ENCODE measurements at places on chromosomes 6 and 20.

DNA sequence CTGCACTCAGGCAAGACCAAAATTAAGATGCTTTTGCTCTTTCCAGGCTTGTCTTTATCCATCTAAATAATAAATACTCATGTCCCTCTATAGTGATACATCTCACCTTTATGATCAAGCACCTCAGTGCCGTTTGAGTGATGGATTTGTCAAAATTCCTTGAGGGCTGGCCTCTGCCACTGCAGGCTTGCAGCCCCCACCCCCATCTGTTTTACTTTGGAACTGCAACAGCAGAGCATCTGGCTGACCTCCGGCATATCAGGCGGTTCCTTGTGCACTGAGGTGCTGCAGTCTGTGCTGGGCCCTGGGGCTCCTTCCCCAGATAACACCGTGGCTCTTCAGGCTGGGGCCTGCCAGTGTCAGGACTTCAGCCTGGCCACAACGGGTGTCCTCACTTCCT lies 386.9 kb downstream of the CDH26 start:
- no peak for DNase-seq

- no peak for DNase-seq
These were observed 13.4 kb downstream of the COL9A3 start for GRCh38 chr20:62830251-62830650.

DNA sequence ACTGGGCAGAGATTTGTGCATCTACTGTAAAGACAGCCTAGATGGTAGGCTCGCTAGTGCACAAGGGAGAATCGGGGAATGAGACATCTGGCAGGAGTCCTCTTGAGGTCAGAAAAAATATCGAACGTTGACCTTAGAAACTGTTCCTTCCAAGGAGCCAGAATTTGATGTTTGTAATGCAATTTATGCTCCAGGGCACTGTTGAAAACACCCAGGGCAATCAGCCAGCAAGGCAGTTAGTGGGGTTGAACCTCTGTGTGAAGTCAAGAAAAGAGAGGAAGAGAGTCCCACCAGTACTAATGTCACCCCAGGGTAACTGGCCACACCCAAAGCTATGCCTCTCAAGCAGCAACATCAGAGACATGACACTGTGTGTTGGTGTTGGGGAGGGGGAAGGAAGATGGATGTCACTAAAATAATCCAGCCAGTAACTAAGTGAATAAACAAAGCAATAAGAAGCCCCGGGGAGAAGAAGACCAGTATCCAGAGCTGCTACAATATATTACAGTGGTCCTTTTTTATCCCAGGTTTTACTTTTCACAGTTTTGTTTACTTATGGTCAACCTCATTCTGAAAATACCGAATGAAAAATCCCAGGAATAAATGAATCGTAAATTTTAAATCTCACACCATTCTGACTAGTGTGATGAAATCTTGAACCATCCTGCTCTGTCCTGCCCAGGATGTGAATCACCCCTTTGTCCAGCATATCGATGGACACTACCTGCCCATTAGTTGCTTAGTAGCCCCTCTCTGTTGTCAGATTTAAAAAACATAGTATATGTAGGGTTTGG lies 32.9 kb upstream of the PDE10A start:
- DNase-seq, result no peak

- DNase-seq, result no peak
These were observed 81.6 kb upstream of the PREP start for GRCh38 chr6:105484238-105485161.

- DNase-seq, result no peak
These were observed 205.1 kb upstream of the GMDS start for GRCh38 chr6:2450546-2450945.

GRCh38 chr6:11538052-11538818 lies 686 bp downstream of the TMEM170B start:
- DNase-seq, result peak; percentile 13

DNA sequence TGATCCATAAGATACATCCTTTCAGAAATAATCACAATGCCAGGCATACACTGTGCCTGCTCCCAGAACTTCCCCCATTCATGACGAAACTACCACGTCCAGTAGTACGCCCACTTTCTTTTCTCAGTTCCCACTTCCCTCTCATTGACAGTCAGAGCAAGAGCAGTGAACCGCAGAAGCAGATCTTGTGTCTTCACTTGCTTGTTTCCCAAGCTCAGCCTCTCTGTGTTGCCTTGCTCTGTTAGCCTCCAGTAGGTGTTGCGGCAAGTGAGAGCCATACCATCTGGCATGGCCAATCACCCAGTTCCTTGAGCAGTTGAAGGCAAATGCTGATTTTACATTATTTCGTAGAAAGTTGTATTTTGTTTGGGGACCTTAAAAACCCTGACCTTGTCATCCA lies 11.7 kb downstream of the UST start:
- DNase-seq, result no peak

DNA sequence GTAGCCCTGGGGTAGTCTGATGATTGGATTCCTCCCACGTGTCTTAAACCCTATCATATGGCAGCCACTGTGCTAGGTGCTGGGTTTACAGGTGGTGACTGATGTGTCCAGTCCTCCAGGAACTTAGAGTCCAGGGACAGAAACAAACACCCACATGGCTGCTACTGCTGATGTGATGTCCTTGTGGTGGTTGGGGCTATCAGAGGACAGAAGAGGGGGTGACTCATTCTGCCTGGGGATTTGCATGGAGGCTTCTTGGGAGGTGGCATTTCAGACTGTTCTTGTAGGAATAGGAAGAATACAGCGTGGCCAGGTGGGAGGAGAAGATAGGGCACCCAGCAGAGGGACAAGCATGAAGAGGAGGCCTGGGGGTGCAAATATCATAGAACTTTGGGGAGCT lies 9.8 kb downstream of the RAET1G start:
- no peak for DNase-seq

- no peak for DNase-seq
These were observed 127.2 kb downstream of the CDC5L start for GRCh38 chr6:44514576-44515193.

DNA sequence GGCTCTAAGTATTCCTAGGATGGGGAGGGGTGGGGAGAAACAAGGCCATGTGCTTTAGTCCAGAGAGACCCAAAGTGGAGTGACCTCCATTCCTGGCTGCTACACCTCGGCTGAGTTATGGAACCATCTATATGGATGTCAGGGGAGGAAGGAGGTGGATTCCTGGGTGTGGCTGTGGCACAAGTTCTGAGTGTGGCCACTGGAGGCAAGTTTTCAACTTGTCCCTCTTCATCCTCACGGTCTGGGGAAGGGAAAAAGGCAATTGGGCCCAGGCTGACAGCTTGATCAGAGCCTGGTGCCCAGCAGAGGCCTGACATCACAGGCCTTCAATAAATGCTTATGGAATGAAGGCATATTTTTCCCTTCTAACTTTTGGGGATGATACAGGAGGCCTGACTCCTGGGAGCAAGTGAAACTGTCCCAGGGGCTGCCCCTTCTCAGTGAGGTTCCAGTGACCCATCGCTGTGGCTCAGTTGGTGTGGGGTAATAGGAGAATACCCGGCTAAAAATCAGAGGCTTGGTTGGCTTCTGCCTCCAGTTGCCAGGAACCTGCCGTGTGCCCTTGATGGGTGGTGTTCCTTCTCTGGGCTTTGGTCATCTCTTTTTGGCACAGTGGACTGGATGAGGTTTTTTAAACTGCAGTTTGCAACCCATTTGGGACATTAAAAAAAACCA lies 1.8 kb upstream of the ITPR3 start:
- DNase-seq, result no peak

GRCh38 chr20:653110-653589 lies at the start of gene SRXN1:
SRXN1 (minus strand) TSS chr20:653200; CDS start chr20:653185, 15 bp downstream.
- peak; percentile 75 for DNase-seq

DNA sequence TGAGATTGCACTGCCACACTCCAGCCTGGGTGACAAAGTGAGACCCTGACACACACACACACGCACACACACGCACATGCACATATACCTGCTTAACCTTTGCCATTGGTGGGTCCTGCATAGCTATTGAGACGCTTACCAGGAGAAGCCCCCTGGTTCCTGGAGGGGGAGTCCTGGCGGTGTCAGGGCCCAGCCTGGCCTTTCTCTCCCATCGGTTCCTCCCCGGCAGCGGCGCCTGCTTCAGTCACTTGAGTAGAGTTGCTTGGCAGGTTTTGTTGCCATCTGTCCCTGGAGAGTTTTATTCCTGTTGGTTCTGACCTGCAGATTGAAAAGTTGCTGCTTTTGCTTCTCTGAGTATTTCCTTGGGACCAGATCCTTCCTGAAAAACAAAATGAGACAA lies 20.6 kb upstream of the FAM209A start:
- no peak for DNase-seq

DNA sequence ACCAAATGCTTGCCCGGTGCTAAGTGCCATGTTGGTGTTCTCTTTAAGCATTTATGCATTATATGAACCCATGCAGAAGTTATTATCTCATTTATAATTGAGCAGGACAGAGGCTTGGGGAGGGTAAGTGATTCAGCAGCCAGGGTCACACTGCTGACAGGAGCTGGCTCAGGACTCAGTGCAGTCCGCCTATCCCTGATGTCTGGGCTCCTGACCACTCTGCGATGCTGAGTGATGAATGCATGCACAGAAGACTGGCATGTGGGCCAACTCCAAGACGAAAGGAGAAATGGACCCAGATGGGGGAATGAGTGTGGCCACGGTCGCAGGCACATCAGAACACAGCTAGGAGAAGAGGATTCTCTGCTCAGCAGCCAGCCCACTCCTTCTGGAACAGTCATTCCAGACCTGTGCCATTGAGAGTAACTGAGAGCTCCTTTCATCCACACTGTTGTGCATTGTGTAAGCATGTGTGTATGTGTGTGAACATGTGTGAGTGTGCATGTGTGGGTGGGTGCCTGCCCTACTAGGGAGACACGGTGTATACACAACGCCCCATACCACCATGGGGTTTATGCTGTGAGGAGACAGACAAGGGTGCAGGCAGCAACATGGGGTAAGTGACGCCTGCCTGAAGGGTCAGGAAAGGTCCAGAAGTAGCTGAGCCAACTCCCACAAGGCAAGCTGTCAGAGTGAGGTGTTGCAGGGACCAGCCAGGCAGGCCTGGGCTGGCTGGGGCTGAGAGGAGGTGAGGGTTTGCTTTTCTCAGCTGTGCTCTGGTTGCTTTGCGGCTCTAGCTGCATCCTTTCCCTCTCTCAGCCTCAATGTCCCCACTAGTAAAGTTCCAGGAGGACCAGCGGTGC lies 97.8 kb upstream of the PMEPA1 start:
- no peak for DNase-seq

DNA sequence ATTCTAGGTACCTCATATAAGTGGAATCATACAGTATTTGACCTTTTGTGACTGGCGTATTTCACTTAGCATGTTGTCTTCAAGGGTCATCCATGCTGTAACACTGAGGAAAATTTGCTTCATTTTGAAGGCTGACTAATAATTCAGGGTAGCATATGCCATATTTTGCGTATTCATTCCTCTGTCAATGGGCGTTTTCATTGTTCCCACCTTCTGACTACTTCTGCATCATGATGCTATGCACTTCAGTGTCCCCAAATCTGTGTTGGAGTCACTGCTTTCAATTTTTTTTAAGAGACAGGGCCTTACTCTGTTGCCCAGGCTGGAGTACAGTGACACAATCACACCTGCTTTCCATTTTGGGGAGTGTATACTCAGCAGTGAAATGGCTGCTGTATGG lies 51.6 kb downstream of the SYNDIG1 start:
- DNase-seq, result no peak

Measured in stimulated activated CD4-positive, alpha-beta T cell treated with anti-CD3 and anti-CD28 coated beads, Interleukin-2, amount 100 ng/mL, for 4 hours (primary cell).